ENCODE measurements at places on chromosomes 3 and 15.

DNA sequence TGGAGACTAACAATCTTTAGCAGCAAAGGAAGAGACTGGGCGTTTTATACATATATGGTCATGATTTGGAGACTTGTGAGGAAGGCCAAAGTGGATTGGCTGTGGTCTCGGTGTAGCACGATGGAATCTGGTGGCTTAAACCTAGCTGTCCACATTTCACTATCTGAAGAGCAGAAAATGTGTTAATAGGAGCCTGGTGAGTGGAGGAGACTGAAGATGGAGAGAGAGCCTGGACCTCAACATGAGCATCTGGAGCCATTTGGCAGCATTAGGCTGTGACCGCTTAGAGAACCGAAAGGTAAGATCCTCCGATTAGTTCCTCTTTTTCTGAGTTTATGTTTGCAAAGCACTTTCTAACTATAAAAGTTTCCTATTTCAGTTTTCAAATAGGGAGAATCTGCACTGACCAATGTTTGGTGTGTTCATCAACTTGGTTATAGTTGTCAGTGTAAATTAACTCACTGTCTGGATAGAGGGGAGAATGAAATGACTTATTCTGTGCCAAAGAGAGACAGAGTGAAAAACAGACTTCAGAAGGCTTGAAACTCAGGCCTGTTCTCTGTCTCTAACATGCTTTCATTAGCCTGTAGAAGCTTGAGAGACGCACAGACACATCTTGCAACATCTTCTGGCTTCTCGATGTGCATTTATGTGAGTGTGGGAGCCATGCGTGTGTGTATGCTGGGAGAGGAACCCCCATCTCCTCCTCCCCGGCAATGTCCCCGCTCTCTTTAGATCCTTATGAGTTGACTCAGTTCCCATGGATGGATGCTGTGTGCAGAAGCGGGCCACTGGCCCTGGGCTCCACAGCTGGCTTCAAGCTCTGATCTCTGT, 244.7 kb upstream of the TBL1XR1 start:
- no peak for DNase-seq

GRCh38 chr3:43213631-43214030, 72.7 kb upstream of the SNRK start:
- DNase-seq, result no peak

- DNase-seq, result peak; percentile 0
Measured at GRCh38 chr3:165852711-165853110, 15.5 kb upstream of the BCHE start.

DNA sequence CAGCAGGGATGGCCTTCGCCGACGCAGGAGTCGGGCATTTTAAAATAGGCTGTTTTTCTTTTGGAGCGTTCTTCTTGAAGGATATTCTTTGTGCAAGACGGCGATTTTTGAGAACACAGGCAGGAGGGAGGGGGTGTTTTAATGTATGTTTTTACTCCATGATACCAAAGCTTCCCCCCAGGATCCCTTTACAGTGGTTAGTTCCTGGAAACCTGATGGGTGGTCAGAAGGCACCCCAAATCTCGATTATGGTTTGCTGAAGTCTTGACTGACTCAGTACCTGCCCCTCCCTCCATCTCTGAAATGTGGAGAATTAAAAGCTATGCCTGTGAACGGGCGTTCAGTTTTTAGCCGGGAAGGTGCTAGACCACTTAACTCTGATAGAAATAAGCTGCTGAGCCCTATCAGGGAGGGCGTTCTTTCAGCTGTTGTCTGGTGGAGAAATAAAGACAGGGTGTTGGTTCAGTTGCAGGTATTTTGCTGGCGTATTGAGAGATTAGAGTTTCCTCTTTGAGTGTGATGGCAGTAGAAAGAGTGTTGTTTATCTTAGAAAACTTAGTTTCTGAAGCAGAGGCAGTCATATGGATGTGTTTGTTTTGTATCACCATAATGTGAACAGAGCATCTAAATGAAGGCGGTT, 3.4 kb downstream of the IGF1R start:
- peak; percentile 55 for DNase-seq

GRCh38 chr15:49323207-49323606, 99.8 kb upstream of the FGF7 start:
- no peak for DNase-seq

DNA sequence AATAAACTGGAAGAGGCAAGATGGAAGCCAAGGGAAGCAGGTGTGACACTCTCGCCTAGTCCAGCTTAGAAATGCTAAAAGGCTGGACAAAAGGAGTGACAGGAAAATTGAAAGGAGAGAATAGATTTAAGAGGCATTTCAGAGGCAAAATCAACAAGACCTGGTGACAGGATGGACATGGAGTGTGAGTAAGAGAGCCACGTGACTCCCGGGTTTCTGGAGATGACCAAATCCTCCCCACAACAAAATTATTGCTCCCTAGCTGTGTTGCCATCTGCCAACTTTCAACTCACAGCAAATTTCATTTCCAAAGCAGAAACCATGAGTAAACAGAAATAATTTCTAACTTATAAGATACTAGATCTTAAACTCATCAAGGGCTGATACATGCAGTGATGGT, 52.6 kb downstream of the MTHFS start:
- no peak for DNase-seq

DNA sequence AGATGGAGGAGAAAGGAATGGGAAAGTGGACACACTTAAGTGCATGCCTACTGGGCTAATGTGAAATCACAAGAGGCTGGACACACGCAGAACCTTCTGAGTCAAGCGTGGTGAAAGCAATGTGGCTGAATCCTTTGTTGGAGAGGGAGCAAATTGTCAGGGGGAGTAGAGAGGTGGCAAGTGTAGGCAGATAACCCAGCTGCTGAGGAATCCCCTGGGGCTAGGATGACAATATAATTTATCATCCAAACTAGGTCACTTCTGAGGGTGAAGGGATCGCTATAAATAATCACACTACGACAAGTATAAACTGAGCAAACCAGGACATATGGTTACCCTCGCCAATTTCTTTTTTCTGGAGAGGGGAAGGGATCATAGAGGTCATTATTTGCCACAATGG, 28.7 kb downstream of the TAMM41 start:
- no peak for DNase-seq

GRCh38 chr3:141202682-141203081, 28.9 kb upstream of the PXYLP1 start:
- DNase-seq, result no peak

GRCh38 chr3:69379661-69380060, 6.2 kb downstream of the FRMD4B start:
- no peak for DNase-seq

- DNase-seq, result no peak
Measured at GRCh38 chr15:70291305-70292075, 193.8 kb upstream of the TLE3 start.

Data from iris pigment epithelial cell (primary cell).